ENCODE measurements at places on chromosomes 12 and 14.
A peak's percentile ranks its signal among the peaks of the same experiment; 100 is the strongest.

- DNase-seq: no peak
These were observed 204.6 kb upstream of the ALG10 start for GRCh38 chr12:33817713-33818112.

DNA sequence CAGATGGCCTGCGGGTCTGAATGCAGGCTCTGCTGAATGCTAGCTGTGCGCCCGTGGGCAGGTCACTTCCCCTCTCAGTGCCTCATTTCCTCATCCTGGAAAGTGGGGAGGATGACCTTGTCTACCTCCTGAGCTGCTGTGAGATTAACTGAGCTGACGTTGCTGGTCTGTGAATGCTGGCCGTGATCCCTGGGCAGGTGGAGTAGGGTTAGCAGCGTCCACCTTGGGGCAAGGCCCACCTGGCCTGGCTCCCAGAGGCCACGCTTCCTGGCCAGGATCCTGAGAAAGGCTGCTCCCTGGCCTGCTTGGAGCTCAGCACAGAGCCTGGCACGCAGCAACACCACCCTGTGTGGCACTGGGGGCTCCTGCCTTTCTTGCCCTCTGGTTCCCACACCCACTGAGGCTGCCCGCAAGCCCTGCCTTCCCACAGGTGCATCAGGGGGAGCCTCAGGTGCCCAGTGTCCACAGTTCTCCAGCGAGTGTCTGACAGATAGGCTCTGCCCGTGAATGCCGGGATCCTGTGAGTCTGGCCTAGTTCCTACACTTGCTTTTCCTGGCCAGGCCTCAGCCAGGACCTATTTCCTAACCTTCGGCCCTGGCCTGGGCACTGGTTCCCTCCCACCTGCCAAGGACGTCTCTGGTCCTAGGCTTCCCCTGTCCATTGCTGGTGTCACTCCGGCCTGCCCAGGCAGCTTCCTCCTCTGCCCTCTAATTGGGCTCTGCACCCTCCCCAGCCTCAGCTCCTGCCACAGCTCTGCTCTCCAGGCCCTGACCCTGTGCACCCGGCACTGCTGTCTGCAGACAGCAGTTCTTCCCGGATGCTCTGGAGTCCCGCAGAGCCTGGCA, 37.2 kb upstream of the TDRD9 start:
- DNase-seq: no peak

- no peak for DNase-seq
These were observed 4.6 kb downstream of the BTG1 start for GRCh38 chr12:92140896-92141536.

DNA sequence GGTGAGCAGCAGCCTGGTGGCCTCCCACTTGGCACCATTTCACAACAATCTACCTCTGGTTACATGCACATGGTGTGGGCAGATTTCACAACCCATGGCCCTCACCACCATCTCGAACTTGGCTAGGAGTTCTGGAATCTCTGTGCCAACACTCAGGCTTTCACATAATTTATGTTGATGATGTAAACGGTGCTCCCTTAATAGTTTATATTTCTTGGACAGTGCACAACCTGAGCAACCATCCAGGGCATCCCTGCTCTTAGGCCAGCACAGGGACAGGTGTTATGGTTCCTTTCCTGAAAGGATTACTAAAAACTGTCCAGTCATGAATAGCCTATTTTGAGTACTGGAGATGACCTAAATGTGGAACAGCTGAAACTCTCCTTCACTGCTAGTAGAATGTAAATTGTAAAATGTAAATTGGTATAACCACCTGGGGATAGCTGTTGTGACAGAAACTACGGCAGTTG, 28.6 kb downstream of the ABCB9 start:
- no peak for DNase-seq

DNA sequence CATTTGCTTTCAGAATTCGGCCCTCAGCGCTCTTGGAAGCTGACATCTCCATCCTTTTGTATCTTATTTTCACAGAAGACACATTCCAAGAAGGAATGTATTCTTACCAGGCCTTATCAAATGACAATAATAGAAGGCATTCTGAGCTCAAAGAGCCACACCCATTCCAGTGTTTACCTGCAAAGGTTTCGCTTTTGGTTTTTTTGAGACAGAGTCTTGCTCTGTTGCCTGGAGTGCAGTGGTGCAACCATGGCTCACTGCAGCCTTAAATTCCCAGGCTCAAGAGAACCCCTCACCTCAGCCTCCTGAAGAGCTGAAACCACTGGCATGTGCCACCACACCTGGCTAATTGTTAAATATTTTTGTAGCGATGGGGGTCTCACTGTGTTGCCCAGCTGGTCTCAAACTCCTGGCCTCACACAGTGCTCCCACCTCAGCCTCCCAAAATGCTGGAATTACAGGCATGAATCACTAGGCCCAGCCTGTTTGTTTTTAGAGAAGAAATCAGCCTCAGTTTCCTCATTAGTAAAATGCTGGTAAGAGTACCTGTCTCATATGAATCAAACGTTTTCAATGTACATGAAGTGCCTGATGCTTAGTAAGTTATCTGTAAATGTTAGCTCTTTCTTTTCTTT, 69.2 kb downstream of the SLC6A12 start:
- DNase-seq: no peak

DNA sequence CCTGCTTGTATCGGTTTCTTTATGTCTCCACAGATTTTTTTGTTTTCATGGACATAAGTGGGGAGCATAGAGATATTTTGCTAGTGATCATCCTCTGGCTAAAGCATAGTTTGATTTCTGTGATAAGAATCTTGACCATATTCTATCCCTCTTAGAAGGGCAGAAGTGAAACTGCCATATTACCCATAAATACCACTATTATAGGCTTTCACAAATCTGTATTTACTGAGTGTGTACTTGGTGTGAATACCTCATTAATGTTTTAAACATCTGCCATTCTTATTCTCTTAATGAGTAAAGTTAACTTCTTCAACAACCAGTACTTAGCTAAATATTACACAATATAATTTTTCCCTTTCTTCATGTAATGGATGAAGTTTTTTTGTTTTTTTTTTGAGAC, 16.1 kb downstream of the WNK1 start:
- no peak for DNase-seq

DNA sequence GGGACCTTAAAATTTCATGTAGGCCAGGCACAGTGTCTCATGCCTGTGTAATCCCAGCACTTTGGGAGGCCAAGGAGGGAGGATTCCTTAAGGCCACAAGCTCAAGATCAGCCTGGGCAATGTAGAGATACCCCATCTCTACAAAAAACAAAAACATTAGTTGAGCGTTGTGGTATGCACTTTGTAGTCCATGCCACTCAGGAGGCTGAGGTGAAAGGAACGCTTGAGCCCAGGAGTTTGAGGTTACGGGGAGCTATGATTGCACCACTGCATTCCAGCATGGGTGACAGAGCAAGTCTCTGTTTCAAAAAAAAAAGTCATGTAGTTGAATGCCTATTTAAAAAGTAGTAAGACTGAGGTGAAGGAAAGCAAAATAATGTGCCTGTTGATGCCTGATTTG, 83.5 kb downstream of the TTC6 start:
- no peak for DNase-seq

- DNase-seq: no peak
These were observed 127.4 kb upstream of the ATP2B1 start for GRCh38 chr12:89836026-89836425.

- no peak for DNase-seq
These were observed 128.0 kb downstream of the KCNA5 start for GRCh38 chr12:5171701-5172100.

GRCh38 chr14:105271224-105271890, 23.0 kb downstream of the BTBD6 start:
- peak; percentile 92 for DNase-seq

- DNase-seq: no peak
These were observed 39.8 kb upstream of the PPP1R13B start for GRCh38 chr14:103887170-103887501.

DNA sequence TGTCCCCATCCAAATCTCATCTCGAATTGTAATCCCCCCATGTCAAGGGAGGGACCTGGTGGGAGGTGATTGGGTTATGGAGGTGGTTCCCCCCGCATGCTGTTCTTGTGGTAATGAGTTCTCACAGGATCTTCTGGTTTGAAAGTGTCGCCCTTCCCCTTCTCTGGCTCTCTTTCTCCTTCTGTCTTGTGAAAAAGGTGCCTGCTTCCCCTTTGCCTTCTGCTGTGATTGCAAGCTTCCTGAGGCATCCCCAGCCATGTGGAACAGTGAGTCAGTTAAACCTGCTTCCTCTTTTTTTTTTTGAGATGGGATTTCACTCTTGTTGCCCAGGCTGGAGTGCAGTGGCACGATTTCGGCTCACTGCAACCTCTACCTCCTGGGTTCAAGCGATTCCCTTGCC, 104.0 kb downstream of the CCDC91 start:
- DNase-seq: no peak

- DNase-seq: no peak
These were observed 789.2 kb upstream of the FBXO33 start for GRCh38 chr14:40221428-40221827.

GRCh38 chr14:52458721-52459085, 93.6 kb downstream of the TXNDC16 start:
- DNase-seq: no peak

GRCh38 chr12:131775392-131776236, 52.6 kb upstream of the MMP17 start:
- DNase-seq: peak; percentile 62

- DNase-seq: no peak
These were observed 1.2 kb downstream of the CDK2AP1 start for GRCh38 chr12:123270214-123271000.

- DNase-seq: no peak
These were observed 204.5 kb upstream of the G2E3 start for GRCh38 chr14:30354439-30354838.

GRCh38 chr12:12543959-12544358, 18.7 kb downstream of the DUSP16 start:
- no peak for DNase-seq

DNA sequence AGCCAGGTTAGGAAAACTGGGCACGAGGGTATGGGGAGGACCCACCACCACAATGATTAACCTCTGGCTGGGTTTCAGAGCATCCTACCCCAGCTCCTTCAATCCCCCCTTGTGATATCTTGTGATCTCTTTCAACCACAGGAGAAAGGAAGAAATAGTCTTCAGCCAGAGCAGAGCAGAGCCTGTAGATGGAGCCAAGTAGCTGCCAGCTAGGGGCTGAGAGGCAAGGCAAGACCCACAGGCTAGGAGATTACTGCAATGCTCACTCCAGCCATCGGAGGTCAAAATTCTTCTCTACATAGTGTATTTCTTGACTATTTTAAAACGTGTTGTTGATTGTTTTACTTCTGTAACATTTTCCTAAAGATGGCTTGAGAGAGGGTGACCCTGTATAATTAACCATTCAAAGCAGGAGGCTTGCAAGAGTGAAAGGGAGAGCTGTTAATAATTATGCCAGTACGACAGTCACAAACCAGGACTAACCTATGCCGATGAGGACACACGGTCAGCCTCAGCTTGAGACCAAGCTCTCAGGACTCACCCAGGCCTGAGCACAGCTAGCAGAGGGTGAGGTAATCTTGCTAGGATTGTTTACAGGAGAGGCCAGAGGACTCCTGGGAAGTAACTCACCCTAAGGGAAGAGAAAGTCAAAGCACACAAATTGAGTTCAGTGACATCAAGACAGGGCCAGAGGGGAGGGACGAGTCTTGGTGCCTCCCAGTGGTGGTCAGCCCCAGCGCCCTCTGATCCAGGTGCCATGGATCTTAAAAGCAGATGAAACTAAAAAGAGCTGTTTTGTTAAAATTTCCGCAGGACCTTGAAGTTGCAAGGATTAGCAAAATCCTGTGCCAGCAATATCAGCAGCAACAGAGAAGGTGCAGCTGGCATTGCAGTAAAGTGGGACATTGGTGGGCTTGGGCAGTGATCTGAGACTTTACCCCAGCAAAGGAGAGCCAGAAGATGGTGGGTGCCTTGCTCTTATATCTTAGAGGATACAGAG, 29.8 kb upstream of the CDKN3 start:
- no peak for DNase-seq

GRCh38 chr12:11026118-11026517, 3.7 kb upstream of the TAS2R19 start:
- DNase-seq: no peak

GRCh38 chr12:50055831-50056638, 1.4 kb upstream of the ASIC1 start:
- peak; percentile 46 for DNase-seq

Measured in posterior cingulate gyrus (tissue), 11 donors.